ENCODE measurements at places on chromosomes 16 and 17.
A peak's percentile ranks its signal among the peaks of the same experiment; 100 is the strongest.

GRCh38 chr17:45951403-45951802 is 47.6 kb upstream of the STH start:
- no peak for DNase-seq

- no peak for DNase-seq
Measured at GRCh38 chr17:75776386-75777295, 8.0 kb upstream of the UNK start.

DNA sequence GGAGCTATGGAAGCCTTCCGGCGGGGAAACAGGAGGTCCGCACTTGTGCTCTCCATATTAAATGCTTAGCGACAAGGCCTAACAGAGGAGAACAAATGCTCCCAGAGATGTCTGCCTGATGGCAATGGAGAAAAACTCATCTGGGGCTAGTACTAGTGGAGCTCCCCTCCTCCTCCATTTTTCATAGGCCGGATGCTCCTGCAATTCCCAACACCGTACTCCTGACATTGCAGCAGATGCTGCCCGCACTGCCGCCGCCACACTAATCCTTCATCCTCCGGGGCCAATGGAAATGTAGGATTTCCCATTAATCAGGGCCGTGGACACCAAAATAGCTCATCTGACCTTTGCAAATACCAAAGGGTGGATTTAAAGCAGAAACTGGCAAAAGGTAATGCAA is 27.5 kb downstream of the TOM1L2 start:
- no peak for DNase-seq

DNA sequence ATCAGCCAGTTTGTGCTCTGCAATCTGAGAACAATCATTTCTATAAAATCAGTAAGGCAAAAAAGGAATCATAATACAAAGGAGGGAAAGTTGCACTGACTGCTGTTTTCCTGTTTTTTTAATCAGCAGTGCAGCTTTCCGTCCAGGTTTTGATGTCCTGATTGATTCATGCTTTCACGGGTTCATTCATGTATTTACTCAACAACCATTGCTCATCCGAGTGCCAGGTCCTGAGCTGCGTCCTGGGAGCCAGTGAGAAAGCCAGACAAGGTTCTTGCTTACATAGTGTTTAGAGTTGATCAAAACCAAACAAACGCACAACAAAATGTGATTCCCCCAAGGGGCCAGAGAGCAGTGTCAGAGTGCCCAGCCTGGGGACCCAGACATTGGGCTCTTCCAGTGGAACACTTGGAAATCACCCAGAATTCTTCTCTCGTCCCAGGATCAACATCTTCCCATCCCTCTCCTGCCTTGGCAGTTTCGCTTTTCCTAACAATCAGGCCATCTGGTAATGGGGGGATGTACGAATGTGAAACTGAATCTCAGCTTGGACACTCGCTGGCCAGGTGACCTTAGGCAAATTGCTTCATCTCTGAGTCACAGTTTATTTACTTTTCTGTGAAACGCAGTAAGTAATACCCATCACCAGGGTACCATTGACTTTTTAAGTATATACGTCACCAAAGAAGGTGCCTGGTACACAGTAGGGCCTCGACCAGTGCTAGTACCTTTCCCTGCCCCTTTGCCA is 13.3 kb upstream of the C1QL1 start:
- DNase-seq = peak; percentile 88

- no peak for DNase-seq
Measured at GRCh38 chr16:80403894-80404293, 136.9 kb upstream of the DYNLRB2 start.

- no peak for DNase-seq
Measured at GRCh38 chr17:2067608-2068024, 12.7 kb downstream of the HIC1 start.

DNA sequence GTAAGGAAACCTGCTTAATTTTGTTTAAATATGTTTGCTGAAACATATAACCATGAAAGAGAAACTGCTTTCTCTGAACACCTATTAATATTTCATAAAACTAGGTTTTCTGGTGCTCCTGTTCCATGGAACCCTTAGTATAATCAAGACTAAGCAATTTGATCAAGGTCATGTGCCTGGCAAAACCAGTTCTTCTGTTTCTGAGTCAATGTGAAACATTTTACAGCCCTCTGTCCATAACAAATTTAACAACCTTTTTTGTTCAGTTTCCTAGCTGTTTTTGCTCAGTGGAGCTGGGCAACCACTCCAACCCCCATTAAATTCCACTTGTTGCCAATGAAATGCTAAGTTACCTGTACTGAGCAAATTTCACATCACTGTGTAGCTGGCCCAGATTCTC is 344.0 kb downstream of the CA10 start:
- DNase-seq = no peak

DNA sequence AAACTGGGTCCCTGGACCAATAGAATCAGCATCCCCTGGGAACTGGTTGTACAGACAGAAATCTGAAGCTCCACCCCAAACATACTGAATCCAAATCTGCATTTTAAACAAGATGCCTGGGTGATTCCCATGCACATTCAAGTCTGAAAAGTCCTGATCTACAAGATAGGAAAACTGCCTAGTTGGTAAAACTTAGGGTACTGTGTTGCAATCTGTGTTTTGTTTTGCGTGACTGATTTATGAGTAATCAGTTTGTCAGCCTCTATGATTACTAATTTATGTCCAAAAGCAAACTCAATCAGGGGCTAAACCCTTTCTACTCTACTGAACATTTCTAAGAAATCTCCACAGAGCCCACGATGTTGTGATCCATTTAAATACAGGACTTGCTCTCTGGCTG is 103.8 kb downstream of the YPEL2 start:
- peak; percentile 91 for DNase-seq

GRCh38 chr16:9625122-9625521 is 533.7 kb downstream of the HAPSTR1 start:
- DNase-seq = no peak

DNA sequence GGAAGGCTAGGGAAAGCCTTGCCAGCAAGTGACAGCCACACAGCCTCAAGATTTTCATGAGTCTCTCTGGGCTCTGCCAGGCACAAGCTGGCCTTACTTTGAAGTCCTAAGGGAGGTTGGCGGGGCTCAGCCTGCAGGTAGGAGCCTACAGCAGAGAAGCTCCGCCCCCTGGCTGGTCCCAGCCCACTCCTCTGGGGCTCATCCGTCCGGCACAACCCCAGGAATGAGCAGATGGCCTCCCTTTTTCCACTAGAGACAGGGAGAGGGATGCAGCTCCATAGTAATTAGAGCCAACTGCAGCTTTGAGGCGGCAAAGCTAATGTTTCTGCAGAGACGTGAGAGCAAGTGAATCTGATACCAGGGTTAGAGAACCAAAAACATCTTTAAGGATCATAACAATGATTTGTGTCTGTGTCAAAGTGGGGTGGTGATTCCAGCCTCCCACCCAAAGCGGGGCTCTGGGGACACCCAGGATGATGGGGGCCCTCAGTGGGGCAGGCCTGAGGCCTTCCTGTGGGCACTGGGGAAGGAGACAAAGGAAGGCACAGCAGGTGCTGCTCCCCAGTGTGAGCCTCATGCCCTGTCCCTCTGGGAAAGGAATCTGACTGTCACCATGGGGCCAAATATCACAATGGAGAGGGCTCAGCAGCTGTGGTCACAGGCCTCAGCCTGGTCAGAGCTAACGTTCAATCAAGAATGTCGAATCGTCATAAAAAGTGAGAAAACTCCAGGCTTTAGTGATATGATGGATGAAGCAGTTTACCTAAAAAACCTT is 61.5 kb downstream of the RBFOX3 start:
- DNase-seq = no peak

DNA sequence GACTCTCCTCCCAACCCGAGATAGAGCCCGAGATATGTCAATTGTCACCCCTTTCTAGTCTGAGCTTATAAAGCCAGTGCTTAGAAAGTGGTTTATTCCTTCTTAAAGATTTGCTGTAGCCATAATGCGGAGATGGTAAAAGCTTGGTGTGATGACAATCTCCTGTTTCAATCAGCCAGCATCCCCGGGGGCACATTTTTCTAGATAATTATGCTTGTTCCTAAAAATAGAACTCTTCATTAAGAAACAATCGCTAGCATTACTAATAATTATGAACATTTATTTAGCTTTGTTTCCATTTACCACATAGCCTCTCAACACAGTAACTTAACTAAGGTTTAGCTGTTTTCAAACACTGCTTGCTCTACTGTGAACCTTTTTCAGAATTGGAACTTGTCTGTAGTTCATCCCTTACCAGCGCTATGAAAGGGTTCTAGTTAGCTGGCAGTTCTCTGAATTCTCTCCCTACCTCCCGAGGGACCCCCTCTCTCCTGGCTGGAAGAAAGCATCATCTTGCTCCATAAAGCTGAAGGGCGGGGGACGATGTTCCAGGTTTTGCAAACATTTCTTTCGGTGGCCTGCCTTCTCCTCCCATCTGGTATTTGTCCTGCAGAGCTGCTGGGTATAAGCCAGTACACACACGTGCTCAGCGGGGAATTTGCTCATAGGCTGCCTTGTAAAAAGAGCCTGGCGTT is 922 bp upstream of the MRPL58 start:
- DNase-seq = peak; percentile 66

DNA sequence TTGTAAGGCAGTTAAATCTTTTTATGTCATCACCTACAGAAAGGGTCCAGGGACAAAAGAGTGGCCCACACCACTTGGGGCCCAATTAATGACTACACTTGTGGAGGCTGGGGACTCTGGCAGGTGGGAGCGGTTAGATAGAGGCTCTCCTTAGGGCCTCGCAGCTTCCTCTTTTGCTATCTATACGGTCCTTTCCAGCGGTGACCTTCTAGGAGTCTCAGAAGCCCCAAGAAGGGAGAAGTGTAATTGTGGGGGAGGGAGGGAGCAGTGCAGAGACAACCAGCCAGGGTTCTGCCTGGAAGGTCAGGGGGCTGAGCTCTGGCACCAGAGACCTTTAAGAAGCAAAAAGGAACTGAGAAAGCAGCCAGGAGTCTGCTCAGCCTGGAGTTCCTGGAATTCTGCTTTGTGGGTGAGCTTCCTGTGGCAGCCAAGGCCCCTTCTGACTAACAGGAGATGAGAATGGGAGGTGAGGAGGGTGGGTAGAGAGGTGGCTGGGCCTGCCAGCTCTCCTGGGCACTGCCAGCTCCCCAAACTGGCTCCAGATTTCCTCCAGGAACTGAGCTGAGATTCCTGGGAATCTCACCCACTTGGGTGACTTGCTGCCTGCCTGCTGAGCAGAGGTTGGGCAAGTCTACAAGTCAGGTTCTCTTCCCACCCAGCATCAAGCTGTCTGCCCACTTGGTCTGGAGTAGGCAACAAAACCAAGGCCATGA is 16.3 kb upstream of the MAP3K14 start:
- DNase-seq = peak; percentile 49

GRCh38 chr17:48181653-48182052 is 74.1 kb downstream of the SNX11 start:
- DNase-seq = peak; percentile 68

DNA sequence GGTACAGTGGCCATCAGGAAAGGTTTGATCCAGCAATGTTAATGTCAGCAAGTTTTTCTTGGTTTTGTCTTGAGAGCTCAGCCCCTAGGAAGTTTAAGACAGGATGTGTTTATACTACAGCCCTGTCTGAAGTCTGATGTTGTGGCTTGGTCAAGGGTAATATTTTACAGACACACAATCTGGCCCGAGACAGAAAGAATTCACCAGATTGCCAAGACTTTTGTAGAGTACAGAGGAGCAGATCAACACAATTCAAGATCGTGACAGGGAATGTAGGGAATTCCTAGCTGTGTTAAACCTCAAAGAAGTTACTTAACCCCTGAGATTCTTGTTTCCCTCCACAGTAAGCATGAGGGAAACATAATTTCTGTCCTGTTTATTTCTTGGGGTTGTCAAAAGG is 63.1 kb downstream of the SHISA9 start:
- no peak for DNase-seq

GRCh38 chr16:22890976-22891375 is 77.0 kb downstream of the HS3ST2 start:
- no peak for DNase-seq

DNA sequence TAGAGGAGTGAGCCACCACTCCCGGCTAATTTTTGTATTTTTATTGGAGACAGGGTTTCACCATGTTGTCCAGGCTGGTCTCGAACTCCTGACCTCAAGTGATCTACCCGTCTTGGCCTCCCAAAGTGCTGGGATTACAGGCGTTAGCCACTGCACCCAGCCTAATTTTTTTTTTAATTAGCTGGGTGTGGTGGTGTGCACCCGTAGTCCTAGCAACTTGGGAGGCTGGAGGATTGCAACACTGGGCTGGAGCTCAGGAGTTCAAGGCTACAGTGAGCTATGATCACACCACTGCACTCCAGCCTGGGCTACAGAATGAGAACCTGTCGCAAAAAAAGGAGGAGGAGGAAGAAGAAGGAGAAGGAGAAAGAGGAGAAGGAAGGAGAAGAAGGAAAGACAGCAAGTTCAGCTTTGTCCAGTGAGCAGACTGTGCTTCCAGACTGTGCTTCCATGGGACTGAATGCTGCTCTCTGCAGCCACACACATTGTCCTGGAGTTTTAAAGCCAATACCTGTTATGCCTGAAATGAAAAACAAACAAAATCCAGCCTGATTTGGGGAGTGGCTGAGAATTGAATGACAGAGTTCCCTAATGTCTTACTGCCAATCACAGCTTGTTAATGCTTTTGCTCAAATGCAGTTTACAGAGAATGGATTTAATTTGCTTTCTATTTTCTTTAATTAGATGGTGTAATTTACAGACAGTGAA is 2.8 kb upstream of the TNFRSF13B start:
- DNase-seq = no peak

DNA sequence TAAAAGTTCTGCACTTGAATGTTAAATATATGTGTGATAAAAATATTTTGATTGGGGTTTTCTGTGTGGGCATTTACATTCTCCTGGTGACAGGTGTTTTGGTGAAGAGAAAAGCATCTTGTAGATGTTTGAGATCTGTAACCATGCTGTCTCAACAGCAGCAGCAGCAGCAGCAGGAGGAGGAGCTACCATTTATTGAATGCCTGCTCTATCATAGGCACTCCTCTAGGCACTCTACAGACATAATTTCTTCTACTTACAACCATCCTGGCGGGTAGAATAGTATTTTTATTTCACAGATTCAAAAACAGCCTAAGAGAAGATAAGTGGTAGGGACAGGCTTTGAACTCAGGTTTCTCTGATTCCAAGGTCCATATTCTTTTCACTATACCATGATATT is 159.7 kb upstream of the TBX2 start:
- DNase-seq = no peak

DNA sequence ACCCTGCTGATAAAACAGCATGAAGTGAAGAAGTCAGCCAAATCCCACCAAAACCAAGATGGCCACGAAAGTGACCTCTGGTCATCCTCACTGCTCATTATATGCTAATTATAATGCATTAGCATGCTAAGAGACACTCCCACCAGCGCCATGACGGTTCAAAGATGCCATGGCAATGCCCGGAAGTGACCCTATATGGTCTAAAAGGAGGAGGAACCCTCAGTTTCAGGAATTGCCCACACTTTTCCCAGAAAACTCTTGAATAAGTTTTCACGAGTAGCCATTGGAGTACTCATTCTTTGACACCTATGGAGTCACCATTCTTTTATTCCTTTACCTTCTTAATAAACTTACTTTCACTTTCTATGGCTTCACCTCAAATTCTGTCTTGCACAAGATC is 44.3 kb downstream of the GSG1L start:
- no peak for DNase-seq

- DNase-seq = no peak
Measured at GRCh38 chr17:1162116-1162855, 17.5 kb downstream of the ABR start.

- DNase-seq = peak; percentile 59
Measured at GRCh38 chr16:65975049-65975708, 391.3 kb upstream of the CDH5 start.

- DNase-seq = no peak
Measured at GRCh38 chr17:8059131-8059530, 20.3 kb downstream of the ALOX15B start.
